A549 treated with CpdA at 1 μM for 4 hours (cell line): ENCODE measurements at places on chromosomes 5 and 9. TPM values are rescaled to one million over a fixed set of nuclear protein-coding genes. Genes with fewer than 3 reads are reported as not detected.

PCDHA13 gene
- total RNA-seq, result 0.06 to 0.10 TPM (median 0.07 TPM) in 4 of 5 replicates, not detected in the other

CD14 gene
- total RNA-seq, result 3.6 to 5.6 TPM (median 4.4 TPM) in 5 replicates

IRX1 gene
- total RNA-seq, result not detected in 5 replicates

C9orf153 gene
- total RNA-seq, result 0.27 to 0.37 TPM (median 0.27 TPM) in 3 of 5 replicates, not detected in the others

TARS1 gene
- 142 to 183 TPM (median 157 TPM) in 5 replicates for total RNA-seq

AP3S1 gene
- total RNA-seq, result 63.5 to 74.3 TPM (median 68.7 TPM) in 5 replicates

BNC2 gene
- 3.9 to 6.9 TPM (median 5.1 TPM) in 5 replicates for total RNA-seq
